ENCODE measurements at places on chromosomes 12 and 14.

DNA sequence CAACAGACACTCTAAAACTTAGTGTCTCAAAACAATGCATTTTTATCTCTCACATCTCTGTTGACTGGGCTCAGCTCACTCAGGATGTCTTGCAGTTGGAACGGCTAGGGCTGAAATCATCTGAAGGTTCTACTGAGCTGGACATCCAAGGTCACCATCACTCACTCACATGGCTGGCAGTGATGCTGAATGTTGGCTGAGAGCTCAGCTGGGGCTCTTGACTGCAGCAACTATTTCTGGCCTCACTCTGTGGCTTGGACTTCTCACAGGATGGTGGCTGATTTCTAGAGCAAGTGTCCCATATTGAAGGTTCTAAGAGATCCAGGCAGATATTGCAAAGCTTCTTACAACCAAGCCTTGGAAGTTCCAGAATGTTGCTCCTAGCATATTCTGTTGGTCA is 166.5 kb downstream of the ZFP36L1 start:
- no peak for DNase-seq

- DNase-seq = no peak
These were observed 73.4 kb downstream of the SPTB start for GRCh38 chr14:64806202-64806861.

GRCh38 chr12:109230193-109230592 is 78.9 kb downstream of the FOXN4 start:
- no peak for DNase-seq

GRCh38 chr14:33332497-33332896 is 393.8 kb downstream of the NPAS3 start:
- no peak for DNase-seq

GRCh38 chr12:583251-583869 is 79.9 kb downstream of the NINJ2 start:
- no peak for DNase-seq

DNA sequence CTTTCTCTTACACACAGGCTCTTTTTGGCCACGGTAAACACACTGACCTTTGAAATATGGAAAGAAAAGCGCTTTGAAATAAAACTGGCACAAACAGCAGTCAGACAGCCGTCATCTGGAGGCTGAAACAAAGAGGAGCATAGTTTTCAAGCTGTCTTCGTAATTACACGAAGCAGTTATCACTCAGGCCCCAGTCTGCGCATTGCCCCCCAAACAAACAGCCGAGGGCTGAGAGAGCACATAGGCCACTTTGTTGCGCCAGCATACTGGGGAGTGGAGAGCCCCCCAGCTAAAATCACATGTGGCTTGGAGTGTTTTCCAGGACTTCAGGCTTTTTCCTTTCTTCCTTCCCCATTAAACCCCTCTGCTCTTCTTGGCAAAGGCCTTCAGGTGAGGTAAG is 142.9 kb upstream of the BTG1 start:
- DNase-seq = no peak

GRCh38 chr14:68674538-68675232 is 118.2 kb downstream of the ZFP36L1 start:
- DNase-seq = no peak

- no peak for DNase-seq
These were observed 22.9 kb downstream of the SPTB start for GRCh38 chr14:64856529-64857445.

GRCh38 chr12:90390947-90391346 is 564.0 kb downstream of the CCER1 start:
- peak; percentile 31 for DNase-seq

DNA sequence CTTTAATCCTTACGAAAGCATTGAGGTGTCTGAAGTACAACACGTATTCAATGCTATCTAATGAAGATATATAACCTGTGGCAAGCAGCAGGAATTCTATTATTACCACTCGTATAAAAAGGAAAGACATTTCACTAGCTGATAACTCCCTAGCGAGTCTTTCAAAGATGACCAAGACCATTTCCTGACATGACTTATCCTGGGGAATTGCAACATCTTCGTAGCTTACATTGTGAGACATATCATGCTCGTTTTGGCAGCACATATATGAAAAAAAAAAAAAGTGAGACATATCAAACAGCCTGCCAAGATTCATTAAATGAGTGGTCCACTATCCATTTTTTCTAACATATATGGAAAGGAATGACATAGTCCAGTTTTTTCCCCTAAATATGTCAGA is 337.0 kb downstream of the FSCB start:
- DNase-seq = no peak

- DNase-seq = no peak
These were observed 67.0 kb upstream of the SFSWAP start for GRCh38 chr12:131643631-131644452.

Data from dermis microvascular lymphatic vessel endothelial cell (primary cell).